ENCODE measurements at places on chromosomes 6 and 20. TPM values are rescaled to one million over a fixed set of nuclear protein-coding genes. Genes with fewer than 3 reads are reported as not detected.

DNA sequence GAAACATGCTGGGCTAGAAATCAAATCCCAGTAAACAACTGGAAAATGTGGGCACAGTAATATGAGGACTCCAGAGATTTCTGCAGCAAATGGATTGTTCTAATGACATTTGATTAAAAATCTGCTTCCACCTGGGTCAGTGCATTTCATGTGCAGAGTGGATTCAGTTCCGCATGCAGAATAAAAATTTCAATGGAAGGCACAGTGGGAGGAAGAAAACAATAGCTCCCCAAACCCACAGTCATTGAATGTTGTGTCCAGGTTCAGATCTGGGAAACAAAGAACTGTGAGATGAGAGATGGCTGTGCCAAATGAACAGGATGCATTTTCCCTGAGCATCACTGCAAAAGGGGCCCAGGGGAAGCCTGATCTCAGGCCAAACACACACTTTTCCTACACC lies 403.1 kb downstream of the BTBD9 start:
- DNase-seq, result no peak

DNA sequence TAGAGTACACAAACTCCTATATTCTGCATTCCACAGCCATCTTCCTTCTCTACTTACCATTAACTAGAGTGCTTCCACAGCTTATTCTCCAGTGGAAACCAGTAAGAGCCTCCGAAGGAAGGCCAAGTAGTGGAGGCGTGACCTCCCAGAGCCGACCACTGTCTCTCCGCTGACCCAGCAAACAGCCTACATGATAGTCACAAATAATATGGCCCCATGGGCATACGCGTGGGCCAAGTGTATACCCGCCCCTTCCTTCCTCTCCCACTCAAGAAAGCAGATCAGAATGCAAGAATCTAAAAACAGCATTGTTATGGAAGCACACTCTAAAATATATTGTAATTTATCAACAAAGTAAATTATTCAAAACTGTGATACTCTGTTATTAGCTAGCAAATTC lies 526.6 kb upstream of the JARID2 start:
- DNase-seq, result no peak

GRCh38 chr6:107409942-107410341 lies 49.4 kb downstream of the PDSS2 start:
- no peak for DNase-seq

DNA sequence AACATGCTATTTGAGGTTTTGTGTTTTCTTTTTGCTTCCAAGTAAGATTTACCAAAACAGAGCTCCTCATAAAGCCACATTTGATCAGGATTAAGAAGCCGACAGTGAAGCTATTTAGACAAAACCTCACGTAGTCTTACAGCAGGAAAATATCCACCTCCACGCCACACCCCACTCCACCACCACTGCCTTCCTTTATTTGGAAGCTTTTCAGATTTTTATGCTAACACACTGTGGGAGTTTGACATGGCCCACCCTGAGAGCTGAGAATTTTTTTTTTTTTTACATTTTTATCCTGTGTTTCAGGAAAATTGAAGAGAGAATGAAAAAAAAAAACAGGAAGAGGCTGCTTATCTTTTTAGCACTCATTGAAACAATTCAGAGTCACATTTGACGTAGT lies 104.8 kb upstream of the MC3R start:
- no peak for DNase-seq

The DEFB124 gene
- total RNA-seq, result not detected

The ECI2 gene
- total RNA-seq, result 13.2 TPM
